NCI-H187 treated with DMSO at 0.1 percent for 48 hours (cell line): ENCODE measurements at places on chromosomes 2 and 18.

DNA sequence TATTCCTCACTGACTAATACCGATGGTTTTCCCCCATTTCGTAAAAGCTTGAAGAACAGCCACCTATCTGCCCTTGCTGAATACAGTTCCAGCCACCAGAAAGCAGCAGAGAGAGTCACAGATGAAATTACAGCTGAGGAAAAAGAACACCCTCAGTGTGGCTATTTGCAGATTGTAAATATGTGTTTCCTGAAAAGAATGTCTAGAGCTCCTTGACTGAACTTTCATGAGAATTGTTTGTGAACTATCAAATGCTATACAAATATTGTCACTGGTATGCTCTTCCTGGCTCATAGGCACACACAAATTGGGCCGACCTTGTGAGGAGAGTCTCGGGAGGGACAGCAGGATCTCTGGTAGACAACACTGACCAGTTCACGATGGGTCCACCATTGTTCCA lies 58.1 kb upstream of the TTC39C start:
- no peak for DNase-seq

DNA sequence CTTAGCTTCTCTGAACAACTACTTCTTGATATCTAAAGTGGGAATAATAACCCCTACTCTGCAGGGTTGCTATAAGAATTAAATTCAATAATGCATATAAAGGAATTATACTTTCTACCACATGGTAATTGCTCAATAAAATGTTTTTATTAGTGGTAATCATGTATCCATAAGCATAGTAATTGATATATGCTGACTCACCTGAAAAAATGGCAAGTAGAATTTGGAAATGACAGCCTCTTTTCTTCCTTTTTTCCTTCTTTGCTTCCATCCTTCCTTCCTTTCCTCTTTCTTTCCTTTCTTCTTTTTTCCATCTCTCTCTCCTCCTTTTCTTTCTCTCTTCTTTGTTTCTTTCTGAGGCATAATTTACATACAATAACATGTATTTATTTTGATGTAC lies 65.3 kb downstream of the DPP10 start:
- no peak for DNase-seq

GRCh38 chr2:101401906-101402305 lies 14.6 kb upstream of the CREG2 start:
- DNase-seq, result no peak

- DNase-seq, result no peak
Measured at GRCh38 chr18:435940-436339, 64.6 kb downstream of the COLEC12 start.

DNA sequence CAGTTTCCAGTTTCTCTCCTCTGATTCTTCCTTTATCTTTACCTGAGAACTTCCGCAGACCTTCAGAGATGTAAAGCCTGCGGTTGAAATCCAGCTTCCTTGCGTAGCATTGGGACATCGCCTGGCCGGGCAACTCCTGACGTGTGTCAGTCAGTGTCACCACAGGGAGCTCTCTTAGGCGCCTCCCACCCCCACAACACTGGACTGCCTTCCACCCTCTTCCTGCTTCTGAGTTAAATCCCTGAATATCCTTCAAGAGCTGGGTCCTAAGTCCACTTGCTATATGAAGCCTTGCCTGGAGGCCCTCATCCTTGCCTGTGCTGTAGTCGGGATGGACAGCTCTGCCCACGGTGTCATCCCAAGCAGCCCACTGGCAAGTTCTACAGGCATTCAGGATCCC lies 179.4 kb downstream of the SEPTIN10 start:
- no peak for DNase-seq

- no peak for DNase-seq
Measured at GRCh38 chr18:59029663-59030429, 109.8 kb upstream of the SEC11C start.

- no peak for DNase-seq
Measured at GRCh38 chr2:115165529-115166109, 723.2 kb downstream of the DPP10 start.

DNA sequence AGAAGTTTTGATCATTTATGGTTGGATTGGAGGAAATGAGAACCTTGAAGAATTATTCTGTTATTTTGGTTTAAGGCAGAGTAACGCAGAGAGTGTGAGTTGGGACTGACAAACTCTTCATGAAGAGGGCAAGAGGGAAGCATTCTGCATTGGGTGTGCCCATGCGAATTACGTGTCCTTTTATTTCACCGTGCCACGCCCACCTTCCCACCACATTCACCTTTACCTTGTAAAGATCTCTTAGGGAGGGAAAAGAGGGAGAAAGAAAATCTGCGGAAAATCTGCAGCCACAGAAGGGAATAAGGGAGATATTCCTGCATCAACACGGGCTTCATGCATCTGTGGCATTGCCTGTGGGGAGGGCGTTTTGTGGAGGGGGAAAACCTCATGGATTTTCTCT lies 31.8 kb downstream of the SLC9A4 start:
- DNase-seq, result no peak

- no peak for DNase-seq
Measured at GRCh38 chr2:14072338-14072737, 560.2 kb upstream of the LRATD1 start.

- DNase-seq, result no peak
Measured at GRCh38 chr2:191622374-191623320, 55.3 kb upstream of the NABP1 start.

DNA sequence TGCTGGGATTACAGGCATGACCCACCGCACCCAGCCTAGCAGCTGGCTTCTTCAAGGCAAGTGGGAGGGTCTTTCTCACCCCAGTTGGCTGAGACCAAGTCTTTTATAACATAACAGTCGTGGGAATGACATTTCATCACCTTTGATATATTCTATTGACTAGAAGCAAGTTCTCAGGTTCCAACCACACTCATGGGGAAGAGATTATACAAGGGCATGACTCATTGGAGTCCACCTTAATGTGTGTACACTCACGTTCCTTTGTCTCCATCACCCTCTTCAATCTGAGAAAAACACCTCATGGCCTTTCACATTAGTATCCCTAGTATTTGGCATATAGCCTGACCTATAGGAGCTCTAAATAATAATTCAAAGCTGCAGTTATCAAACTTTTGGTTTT lies 2.8 kb upstream of the BBS5 start:
- no peak for DNase-seq

DNA sequence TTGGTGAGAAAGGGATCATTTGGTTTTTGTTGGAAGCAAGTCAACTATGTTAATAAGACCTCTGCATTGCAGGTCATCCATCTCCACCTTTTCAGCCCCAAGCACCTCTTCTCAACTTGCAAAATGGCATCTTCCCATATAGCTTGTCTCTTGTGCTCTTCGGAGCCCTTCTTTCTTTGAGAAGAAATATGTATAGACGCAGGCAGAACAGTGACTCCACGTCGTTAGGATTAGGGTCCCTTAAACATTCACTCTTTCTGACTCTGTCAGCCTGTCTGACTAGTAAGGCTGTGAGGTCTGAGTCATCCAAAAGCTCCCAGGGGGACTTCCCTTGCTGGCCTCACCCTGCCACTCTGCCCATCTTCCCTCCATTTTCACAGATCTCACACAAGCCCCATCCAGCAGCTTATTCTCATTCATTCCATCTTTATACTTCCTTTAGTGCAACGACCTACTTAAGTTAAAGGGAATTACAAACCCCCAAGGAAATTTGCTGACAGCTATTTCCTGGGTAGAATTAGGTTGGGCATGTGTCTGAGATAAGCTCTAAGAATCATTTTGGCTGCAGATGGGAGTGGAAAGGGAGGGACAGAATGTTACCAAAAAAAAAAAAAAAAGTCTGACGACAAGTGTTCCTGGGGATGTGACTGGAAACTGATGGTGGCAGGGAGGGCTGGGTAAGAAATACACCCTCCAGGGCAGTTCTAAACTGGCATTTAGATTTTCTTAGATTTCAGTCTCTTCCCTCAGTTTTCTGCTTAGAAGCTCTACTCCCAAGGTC lies 37.7 kb upstream of the MEX3C start:
- no peak for DNase-seq

DNA sequence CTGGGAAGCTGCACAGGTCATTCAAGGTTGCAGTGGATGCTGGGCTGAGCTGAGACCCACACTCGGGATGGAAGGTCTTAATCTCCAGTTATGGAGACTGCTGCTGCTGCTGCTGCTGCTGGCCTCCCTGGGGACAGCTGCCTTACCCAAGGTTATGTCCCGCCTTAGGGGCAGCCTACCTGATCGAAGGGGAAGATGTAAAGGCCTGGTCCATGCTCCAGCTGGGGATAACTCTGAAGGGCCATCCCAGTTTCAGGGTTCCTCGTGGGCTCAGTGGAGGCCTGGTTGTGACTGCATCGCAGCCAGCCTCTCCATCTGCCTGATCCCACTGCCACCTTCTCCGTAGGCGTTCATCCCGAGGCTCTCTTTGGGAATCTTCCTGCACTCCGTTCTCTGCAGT lies 33.0 kb downstream of the RHOB start:
- DNase-seq, result no peak

- no peak for DNase-seq
Measured at GRCh38 chr2:46748735-46749531, 166.7 kb downstream of the MCFD2 start.

- no peak for DNase-seq
Measured at GRCh38 chr2:185044323-185044874, 446.1 kb downstream of the ZNF804A start.

- no peak for DNase-seq
Measured at GRCh38 chr2:144572977-144573376, 53.1 kb upstream of the ZEB2 start.

- DNase-seq, result no peak
Measured at GRCh38 chr2:104164721-104165252, 689.1 kb upstream of the POU3F3 start.

DNA sequence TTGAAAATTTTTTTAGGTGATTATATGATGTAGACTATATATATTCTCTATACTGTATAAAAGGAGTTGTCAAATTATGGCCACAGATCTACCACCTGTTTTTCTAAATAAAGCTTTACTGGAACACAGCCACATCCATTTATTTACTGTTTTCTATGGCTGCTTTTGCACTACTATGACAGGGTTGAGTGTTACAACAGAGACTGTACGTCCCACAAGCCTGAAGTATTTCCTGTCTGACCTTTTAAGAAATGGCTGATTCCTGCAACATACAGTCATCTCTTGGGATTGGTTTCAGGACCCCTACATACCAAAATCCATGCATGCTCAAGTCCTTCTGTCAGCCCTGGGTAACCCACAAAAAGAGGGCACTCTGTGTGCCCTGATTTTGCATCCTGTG lies 508.3 kb downstream of the TSN start:
- no peak for DNase-seq

- DNase-seq, result no peak
Measured at GRCh38 chr2:44851518-44851917, 90.0 kb upstream of the SIX3 start.

- no peak for DNase-seq
Measured at GRCh38 chr18:49563130-49563540, 1.3 kb downstream of the LIPG start.

DNA sequence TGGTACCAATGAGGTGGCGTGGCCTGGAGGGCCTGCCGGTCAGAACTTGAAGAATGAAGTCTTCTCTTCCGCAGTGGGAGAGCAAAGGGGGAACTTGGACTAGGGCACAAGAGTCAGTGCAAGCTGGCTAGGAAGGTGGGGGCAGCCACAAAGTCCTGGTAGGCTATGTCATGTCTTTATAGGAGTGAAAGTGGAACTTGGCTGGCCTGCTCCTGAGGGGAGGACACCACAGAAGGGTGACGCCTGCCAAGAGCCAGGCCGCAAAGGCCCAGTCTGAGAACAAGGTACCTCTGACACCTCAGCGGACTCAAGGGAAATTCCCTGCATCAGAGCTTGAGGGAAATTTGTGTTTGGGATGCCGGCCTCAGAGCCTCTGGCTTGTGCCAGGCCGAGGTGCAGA lies 32.2 kb upstream of the MAP3K20 start:
- no peak for DNase-seq

GRCh38 chr2:3201281-3201680 lies 176.3 kb downstream of the EIPR1 start:
- no peak for DNase-seq

DNA sequence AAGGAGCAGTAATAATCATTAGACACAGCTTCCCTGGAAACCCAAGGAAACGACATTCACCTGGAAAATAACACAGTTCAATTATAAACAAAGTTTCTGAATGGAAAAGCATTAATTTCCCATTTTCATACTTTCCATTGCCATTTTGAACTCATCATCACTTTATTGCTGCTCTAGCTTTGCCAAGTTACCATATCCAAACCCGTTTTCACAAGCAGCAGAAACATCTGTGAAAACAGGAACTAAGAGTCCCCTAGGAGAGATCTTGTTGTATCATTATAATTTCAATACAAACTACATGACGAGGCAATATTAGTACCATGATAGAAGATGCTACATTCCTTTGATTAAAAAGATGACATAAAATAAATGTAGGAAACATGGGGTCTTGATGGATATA lies 597.0 kb upstream of the NRXN1 start:
- no peak for DNase-seq

GRCh38 chr2:88739985-88740600 lies 48.6 kb downstream of the RPIA start:
- peak; percentile 4 for DNase-seq

DNA sequence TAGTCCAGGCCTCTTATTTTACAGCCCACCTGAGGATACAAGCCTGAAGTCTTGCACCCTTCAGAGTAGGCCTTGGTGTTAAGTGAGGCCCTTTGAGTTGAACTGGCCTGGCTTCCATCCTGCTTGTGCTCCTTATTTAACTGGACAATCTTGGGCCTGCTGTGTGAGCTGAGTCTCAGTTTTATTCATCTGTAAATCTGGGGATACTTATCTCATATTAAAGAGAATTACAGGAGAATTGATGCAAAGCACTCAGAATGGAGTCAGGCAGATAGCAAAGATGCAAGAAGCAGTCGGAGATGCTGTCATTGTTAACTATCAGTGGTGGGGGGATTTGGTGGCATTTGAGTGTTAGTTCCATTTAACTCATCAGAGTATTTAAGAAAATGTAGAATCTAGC lies 36.8 kb downstream of the MFSD6 start:
- no peak for DNase-seq

GRCh38 chr2:241188361-241189092 lies at the start of gene ANO7:
Gene ANO7, plus strand, starts transcription at chr2:241188677. Its CDS starts 1,387 bp downstream, at chr2:241190064.
- no peak for DNase-seq

DNA sequence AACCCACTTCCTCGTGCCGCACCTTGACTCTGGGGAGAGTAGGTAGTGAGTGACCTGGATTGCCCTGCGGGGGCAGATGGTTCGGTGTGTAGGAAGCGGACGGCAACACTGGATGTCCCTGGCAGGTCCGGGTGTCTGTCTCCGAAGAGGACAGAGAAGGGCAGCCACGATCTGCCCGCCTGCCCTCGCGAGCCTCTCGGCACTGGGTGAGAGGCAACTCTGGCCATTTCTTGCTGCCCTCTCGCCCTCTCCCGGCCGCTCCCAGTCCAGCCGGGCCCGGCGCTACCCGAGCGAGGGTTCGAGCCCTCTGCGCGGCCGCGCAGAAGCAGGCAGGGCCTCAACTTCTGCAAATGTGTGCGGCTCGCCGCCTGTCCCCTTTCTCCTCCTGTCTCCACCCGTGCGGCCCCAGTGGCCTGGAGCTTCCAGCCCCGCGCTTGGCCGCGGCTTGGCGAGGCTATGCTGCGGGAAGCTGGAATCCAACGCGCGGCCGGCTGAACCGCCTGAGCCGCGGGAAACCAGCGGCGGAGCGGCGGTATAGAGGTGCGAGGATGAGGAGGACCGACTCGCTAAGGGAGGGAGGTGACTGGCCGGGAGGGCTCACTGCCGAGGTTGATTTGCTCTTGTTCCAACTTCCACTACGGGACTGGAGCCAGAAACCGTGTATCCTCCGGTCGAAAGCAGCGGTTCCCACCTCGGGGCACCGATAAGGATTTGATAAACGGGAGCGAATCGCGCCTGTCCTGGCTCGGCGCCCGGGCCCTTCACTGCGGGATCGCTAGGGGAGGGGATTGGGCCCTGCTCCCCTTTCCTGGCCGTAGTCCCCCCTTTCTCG lies 1.5 kb downstream of the EPAS1 start:
- DNase-seq, result no peak

GRCh38 chr2:46161315-46161714 lies 135.9 kb upstream of the EPAS1 start:
- DNase-seq, result no peak
